ENCODE measurements at places on chromosomes 1 and 21.
A peak's percentile ranks its signal among the peaks of the same experiment; 100 is the strongest.

- DNase-seq, result no peak
Measured at GRCh38 chr21:39176271-39176709, 7.0 kb downstream of the PSMG1 start.

GRCh38 chr1:34087986-34088385 is 77.0 kb downstream of the CSMD2 start:
- no peak for DNase-seq

- peak; percentile 86 for DNase-seq
Measured at GRCh38 chr1:183633676-183634343, 1.8 kb downstream of the ARPC5 start.

GRCh38 chr1:168708698-168709404 is 20.2 kb downstream of the DPT start:
- DNase-seq, result peak; percentile 47

GRCh38 chr1:53959664-53960250 is 13.6 kb downstream of the LRRC42 start:
- peak; percentile 78 for DNase-seq

DNA sequence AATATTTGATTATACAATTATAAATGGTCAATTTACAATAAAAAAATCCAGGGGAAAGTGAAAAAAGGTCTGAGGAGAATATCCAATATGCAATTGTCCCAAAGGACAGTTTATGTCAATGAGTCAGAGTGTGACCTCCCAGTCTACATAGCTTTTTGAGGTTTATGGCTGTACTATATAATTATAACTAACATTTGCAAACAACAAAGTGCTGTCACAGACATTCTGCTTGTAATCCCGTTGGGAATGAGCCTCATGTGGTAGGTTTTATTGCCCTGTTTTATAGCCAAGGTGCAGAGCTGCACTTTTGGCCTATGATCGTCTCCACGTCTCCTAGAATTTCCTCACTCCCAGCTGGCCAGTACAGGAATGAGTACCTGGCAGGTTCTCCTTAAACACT is 103.8 kb downstream of the ADSS2 start:
- DNase-seq, result no peak

GRCh38 chr1:150791585-150791984 is 16.5 kb downstream of the CTSK start:
- DNase-seq, result no peak

DNA sequence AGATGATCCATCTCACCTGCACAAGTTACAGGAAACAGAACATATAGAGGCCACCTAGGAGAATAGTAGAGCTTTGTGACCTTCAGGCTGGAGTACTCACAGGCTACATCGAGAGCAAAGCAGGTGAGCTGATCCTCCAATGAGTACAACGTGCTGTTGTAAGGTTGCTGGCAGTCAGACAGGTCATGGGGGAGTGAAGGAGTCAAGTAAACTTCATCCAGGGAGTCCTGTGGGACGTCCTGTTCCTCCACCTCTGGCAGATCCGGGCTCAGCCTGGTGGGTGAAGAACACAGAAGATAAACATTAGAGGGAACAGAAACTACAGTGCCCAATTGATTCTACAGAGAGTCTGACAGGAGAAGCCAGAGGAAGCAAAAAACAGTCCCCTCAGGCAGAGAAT is 62.5 kb downstream of the PRKAB2 start:
- no peak for DNase-seq

DNA sequence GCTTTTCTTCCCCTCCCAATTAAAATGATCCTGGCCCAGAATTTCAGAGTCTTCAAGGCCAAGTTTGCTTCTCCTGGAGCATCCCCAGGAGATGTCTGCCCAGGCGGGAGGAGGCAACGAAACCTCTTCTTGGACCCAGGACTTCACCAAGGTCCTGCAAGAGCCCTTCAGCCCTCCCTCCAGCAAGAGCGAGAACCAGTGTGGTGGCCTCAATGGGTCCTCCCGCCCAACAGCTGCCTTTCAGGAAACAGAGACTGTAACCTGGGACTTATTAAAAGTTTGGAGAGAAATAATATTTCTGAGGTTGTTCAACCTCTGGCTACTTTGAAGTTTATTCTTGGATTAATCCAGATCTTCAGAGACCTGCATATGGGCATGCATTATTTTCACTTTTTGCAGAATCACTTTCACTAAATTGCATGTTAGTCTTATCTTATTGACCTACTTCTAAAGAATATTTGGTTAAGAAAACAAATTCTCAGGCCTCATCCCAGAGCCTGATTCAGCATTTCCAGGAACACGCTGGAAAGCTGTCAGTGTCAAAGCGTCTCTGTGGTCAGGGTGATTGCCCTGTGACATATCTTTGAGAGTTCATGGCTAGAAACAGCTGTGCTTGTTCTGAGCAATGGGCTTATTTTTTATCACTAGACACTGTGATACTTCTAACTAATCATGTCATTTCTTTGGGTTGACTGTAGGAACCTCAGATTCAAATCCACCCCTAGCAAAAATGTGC is 66.0 kb upstream of the CLDN14 start:
- DNase-seq, result no peak

DNA sequence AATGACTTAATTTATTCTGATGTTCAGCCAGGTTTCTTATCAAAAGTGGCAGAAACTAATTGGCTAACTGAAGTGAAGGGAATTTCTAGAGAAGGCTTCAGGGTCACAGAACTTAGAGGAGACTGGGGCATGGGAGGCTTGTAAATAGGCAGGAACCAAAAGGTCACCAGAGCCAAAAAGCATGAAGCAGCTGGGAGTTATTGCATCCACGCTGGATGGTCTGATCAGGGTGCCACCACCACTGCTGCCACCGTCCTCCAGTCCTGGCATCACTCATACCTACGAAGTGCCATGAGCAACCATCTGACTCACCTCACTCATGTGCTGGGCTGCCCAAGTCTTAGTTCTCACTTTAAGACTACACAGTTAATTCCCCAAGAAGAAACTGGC is 82.5 kb upstream of the DPH5 start:
- DNase-seq, result peak; percentile 56

GRCh38 chr1:86758570-86758969 is 54.2 kb downstream of the SH3GLB1 start:
- DNase-seq, result no peak

GRCh38 chr1:216422821-216423520 is at the start of gene USH2A:
USH2A (minus strand) TSS chr1:216423448; CDS start chr1:216422336, 1,112 bp downstream.
- DNase-seq, result no peak

- peak; percentile 62 for DNase-seq
Measured at GRCh38 chr1:88877382-88877825, 14.0 kb downstream of the GTF2B start.

GRCh38 chr1:13583966-13584791 is 547 bp downstream of the PDPN start:
- DNase-seq, result no peak

- no peak for DNase-seq
Measured at GRCh38 chr1:116906812-116907211, 2.9 kb upstream of the PTGFRN start.

DNA sequence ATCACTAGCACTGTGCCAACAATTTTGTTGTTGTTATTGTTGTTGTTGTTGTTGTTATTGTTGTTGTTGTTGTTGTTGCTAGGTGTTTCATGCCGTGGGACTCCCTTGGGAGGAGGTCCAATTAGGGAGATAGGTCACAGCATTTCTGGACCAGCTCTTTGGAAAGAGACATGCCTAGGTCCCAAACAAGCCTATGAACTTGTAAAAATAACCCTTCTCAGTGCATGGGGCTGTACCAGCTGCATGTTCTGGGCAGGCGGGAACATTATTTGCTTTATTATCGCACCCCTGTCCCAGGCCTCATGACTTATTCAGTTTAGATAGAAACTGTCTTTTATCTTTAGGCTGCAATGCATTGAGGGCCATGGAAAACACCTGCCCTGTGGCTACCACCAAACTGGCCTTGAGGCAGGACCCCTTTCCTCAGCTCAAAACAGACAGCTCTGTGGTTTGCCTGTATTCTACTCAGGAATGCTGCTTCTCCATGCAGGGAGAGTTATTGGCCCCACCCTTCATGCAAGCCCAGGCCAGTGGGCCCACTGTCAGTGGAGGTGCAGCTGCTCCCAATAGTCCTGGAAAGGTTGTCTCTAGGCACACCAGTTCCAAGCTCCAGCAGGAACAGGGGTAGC is 386.5 kb upstream of the BRINP3 start:
- no peak for DNase-seq

DNA sequence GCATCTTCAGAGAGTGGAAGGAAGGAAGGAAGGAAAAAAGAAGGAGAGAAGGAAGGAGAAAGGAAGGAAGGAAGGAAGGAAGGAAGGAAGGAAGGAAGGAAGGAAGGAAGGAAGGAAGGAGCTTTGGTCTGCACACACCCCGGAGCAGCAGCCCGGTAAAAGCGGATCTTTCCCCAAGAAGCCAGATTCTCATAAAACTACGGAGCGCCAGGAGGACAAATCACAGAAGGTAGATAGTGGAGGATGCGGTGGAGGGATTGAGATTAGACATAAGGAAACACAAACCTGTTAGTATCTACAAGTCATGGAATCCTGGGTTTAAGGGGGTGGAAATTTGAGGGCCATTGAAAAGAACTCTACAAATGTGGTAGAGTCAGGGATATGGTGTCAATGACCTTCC is 36.7 kb downstream of the PAX7 start:
- no peak for DNase-seq

GRCh38 chr21:33774551-33774950 is 132.2 kb downstream of the ITSN1 start:
- no peak for DNase-seq

- no peak for DNase-seq
Measured at GRCh38 chr1:190663962-190664361, 186.3 kb upstream of the BRINP3 start.

DNA sequence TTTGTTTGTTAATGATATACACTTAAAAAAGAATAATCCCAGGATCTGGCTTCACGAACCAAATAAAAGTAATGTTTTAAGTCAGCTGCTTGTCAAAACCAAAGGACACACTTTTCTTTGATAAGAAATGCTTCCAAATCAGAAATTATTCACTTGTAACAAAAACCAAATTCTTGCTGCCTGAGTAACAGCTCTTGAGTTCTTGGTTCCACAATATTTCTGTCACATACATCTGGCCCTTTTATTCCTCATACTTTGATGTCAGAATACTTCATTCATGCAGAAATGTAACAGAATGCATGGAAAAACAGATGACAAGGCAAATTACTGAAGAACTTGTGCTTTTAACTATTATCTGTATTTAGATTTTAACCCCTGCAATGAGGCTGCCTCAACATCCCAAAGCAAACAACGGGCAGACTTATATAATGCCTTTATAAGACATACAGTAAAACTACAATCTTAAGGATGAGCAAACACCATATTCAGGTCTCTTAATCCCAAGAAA is 1.5 kb downstream of the VAMP4 start:
- no peak for DNase-seq

DNA sequence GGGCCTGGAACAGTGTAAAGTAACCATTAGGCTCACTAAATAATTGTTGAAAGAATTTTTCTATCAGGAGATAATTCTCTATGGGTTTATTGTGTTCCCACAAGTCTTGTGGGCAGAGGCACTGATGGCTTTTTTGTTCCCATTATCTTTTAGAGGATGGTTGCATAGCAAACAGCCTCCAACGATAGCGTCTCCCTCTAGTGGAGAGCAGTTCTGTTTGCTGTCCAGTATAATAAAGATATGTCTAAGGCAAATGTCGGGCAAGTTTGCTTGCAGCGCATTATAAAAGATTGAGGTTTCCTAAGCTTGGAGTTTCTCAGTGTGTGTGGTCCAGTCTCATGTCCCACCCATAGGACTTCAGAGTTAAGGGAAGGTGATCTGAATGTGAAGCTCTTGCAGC is 1.3 kb upstream of the SLC6A17 start:
- DNase-seq, result peak; percentile 54

DNA sequence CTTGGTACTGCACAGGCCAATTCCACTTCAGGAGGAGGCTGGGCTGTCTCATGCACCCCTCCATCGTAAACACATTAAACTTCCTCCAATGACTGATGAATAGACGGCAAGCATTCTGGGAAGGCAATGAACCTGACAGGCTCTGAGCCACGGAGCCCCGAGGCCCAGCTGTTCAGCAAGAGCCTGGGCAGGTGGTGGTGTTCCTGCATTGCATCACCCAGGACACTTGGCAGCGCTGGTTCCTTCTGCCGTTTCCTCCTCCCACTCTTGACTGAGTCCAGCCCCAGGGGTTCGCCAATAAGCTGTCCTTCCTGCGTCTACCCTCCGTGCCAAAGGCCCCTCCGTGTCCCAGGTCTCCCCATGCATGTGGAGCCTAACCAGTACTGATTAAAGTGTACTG is 109.8 kb downstream of the JAK1 start:
- DNase-seq, result peak; percentile 8

DNA sequence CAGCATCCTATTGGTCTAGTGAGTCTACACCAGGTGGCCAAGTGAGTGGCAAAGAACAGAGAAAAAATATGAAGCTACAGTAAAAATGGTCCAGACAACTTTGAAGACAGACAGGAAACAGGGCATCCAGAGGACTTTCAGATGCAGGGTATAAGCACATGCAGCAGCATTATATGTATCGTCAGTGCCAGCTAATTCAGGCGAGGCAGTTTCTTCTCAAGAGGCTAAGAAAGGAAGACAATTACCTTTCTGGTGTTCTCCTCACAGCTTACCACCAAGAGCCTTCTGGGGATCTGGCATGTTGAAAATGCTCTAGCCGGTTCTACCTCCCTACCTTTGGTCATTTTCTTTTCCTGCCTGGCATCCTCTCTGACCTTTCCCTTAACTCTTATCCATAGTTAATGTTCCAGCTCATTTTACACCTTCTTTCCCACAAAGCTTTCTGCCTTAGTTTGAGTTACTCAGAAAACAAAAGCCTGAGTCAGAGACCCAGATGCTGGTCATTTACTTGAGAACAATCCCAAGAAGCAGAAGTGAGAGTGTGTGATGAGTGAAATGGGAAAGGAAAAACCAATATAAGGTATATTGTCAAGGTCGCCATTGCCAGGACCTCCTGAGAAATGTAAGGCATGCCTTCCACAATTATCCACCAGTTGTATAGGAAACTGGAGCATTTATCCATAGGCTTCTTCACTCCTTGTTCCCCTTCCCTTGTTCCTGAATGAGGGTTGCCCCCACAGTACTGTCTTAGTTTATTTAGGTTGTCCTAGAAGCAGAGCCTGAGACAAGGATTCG is 444.1 kb downstream of the PLPP3 start:
- no peak for DNase-seq

DNA sequence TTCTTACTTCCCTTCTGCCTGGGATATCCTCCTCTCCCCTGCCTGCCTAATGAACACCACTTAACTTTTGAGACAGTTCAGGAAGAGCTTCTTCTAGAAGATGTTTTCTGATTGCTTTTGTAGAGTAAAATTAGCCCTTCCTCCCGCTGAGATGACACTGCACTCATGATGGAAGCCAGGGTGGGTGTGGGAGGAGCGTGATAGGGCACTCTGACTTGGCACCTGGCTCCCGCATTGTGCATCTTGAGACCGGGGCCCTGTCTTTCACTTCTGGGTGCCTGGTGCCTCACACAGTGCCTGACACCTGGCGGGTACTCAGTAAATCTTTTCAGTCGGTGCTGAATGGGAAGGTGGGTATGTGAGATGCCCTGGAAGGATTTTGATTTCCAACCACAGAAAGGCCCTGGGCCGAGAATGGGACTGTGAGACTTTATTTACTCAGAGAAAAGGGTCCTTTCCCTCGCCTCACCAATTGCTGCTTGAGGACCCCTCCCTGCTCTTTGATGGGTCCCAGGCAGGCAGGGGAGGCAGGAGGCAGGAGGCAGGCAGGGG is 6.8 kb downstream of the THEM5 start:
- no peak for DNase-seq

All from hematopoietic multipotent progenitor cell treated with erythropoietin and hydrocortisone succinate and interleukin-3 and kit ligand, for 4 days (in vitro differentiated cells).